ENCODE measurements at places on chromosomes 3 and 15.

DNA sequence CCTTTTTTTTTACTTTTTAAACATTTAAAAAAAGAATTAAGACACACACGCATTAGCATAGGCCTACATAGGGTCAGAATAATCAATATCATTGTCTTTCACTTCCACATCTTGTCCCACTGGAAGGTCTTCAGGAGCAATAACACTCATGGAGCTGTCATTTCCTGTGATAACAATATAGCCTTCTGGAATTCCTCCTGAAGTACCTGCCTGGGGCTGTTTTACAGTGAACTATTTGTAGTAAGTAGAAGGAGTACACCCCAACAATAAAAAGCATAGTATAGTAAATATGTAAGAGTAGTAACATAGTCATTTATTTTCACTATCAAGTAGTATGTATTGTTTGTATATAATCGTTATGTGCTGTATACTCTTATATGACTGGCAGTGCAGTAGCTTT lies 19.5 kb upstream of the CLDN18 start:
- DNase-seq: no peak

DNA sequence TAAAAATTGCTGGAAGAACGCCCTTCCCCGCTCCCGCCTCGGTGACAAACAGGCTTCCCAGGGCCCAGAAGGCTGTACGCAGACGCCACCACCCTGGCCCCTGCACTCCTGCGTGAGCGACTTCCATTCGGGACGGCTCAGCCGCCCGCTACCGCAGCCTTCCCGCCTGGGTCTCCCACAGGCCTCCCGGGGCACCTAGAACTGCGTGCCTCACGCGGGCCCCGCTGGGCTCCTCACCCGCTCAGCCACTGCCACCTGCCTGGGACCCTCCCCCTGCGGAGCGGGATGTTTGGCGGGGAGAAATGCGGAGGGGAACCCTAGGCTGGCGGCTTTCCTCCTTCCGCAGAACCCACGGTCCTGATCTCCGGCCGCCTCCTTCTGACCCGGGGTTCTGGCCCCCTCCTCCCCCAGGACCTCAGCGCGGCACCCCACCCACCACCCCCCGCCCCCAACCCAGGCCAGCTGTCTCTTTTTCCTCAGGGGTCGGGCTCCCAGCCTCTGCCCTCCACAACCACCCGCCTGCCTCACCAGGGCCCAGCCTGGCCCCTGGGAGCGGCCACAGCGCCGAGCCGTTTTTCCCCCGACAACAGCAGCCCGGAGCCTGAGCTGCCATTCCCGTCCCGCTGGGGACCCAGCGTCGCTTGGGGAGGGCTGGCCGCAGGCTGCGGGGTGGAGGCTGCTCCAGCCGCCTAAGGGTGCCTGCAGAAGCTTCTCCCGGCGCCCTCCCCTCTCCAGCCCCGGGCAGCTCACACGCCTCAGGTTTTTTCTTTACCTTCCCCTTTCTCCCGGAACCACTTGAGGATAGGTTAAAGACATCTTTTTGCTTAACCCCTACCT lies 27.6 kb upstream of the RAB7A start:
- no peak for DNase-seq

GRCh38 chr3:122314228-122314876 lies 10.7 kb upstream of the CSTA start:
- no peak for DNase-seq

DNA sequence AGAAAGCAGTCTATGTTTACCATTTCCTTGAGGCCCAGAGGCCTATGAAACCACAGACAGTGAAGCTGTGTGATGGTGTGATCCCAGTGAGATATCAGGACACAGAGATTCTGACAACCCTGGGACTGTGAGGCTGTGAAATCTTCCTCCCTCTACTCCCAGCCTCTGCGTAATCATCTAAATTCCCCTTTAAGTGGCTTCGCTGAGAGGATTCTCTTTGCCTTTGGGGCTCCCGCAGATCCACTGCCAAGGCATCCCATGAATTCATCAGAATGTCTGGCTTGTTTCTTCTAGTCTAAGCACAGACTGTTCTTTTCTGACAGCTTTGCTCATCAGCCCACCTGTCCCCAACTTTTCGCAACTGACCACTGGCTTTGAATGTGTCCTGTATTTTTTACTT lies 901.2 kb upstream of the NR2F2 start:
- no peak for DNase-seq

GRCh38 chr15:58321034-58321433 lies 110.8 kb upstream of the LIPC start:
- DNase-seq: no peak

DNA sequence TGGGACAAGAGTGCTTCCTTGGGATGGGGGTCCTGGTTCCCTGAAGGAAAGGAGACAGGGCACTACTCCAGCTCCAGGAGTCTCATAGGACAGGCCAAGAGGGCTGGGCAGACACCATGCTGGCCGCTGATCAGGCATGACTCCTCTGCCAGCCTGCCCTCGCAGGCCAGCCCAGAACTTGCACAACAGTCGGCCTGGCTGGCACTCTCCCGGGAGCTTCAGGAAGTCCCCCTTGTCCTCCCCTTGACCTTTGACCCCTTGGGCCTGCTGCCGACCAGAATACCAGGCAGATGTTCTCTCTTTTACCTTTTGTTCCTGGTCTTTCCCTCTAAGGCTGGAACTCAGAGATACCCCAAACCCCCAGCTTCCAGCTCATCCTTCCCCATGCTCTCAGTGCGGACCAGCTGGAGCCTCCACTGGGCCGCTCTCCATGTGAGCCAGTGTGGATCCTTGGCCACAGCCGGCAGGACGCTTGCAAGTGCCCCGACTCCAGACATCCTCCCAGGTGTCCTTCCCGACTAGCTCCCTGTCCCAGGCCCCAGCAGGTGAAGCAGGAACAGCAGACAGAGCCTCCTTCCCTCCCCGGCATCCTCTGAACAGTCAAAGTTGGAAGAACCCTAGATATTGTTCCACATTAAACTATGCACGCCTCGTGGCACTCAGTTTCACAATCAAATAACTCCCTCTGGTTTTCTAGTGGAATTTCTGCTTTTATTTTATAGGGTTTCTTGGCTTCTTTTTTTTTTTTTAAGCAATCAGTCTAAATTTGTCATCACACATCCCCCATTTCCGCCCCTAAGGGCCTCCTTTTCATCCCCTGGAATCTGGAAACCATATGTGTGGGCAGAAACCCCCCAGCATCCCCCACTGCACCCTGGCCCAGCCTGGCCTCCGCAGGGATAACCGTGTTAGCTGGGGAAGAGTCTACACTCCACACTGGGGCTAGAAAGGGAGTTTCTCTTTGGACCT lies 15.7 kb downstream of the VPS18 start:
- DNase-seq: no peak
